ENCODE measurements at places on chromosomes 11 and 22.

DNA sequence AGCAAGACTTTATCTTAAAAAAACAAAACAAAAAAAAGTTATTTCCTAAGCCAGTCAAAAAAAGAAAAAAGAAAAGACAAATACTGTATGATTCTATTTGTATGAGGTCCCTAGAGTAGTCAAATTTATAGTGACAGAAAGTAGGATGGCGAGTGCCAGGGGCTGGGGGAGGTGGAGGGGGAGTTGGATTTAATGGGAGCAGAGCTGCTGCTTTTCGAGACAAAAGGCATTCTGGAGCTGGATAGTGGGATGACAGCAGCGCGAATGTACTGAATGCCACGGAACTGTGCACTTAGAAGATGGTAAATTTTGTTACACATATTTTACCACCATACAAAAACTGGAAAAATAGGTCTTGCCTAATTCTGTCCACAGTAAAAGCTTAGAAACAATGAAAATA is 17.8 kb upstream of the SYT8 start:
- no peak for DNase-seq

DNA sequence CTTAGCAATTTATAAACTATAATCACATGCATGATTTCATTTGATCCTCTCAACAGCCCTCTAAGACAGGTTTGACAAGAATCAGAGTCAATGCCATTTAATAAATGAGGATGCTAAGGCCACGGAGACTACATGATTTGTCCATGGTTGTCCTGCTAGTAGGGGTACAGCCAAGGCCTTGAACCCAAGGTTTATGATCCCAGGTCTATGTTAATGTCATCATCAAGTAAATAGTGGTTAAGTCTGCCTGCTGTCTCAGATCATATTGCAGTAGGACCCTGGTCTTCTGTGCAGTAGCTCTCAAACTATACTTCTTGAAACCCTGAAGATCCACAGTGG is 17.7 kb upstream of the SYTL2 start:
- no peak for DNase-seq

- peak; percentile 44 for DNase-seq
Observed at GRCh38 chr11:132330515-132330914, 960.1 kb downstream of the NTM start.

GRCh38 chr22:24428751-24429410 is 1.5 kb downstream of the ADORA2A start:
- DNase-seq: no peak

GRCh38 chr11:69312453-69313404 is 18.8 kb downstream of the MYEOV start:
- no peak for DNase-seq

DNA sequence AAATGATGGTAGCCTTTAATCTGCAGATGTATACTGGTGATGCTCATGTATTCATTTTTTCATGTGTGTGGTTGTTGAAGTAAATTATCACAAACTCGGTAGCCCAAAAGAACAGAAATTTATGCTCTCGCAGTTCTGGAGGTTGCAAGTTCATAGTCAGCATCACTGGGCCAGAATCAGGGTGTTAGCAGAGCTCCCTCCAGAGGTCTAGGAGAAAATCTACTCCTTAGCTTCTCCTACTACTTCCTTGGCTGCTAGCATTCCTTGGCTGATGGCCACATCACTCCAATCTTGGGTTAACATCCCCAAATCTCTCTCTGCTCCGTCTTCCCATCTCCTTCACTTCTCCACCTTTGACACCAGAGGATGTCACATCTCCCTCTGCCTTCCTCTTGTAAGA is 45.3 kb upstream of the GALNT18 start:
- DNase-seq: no peak

DNA sequence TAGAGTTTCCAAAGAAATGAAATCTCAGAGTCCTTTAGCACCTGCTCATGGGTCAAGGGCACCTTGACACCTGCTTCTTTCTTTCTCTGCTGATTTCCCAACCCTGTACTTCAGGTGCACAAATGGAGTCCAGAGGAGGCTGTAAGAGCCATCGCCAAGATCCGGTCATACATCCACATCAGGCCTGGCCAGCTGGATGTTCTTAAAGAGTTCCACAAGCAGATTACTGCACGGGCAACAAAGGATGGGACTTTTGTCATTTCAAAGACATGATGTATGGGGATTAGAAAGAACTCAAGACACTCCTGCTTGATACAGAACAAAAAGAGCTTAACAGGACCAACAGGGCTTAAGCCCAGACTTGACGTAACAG is 5.9 kb downstream of the PTPMT1 start:
- no peak for DNase-seq

DNA sequence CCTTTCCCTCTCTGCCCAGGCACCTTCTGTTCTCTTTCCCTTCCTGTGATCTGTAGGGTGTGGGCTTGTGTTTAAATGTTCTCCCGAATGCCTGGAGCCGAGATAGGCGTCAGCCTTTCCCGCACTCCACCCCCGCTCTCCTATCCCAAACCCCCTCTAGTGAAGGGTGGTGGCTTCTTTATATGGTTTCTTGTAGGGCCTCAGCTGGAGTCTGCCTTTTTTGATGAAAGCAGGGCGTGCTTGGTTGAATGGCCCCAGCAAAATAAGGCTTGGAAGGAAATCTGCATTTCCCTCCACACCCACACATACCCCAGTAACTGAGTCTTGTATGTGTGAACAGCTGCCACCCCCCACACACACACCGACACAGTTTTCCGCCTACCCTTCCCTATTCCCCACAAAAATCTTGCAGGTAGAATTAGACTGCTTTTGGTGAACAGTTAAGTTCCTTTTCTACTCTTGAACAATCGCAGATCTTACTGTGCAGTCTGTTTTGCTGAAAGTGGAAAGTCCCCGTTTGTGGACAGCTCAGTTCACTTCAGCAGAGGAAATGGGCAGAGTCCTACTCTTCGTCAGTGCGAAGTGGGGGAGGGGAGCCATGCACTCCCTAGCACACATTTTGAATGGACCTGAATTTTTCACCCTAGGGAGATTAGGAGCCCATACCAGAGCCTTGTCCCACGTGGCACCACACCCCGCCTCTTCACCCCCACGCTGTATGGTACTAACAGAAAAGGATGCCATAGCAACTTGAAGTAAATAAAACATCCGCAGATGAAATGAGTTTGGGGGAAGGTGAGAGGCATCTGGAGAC is 25.5 kb upstream of the GRK2 start:
- DNase-seq: peak; percentile 63

DNA sequence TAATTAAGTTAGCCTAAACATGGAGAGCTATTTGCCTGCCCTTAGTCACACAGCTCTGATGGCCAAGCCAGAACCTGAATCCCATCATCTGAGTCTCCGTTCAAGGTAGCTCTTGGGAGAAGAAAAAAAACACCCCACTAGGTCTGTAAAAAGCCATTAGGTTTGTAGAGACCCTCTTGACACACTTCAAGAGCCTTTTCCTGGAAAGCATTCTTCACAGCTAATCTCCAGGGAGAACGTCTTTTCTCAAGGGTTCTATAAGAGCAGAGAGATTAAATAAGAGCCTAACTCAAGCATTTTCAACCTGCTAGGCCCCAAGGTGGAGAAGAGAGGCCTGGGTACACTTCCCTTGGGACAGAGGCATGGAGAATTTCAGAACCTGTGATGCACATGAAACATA is 61.6 kb upstream of the NAV2 start:
- no peak for DNase-seq

- peak; percentile 42 for DNase-seq
Observed at GRCh38 chr11:119056421-119056999, 495 bp downstream of the HYOU1 start.

- DNase-seq: no peak
Observed at GRCh38 chr11:63535734-63536133, 874 bp upstream of the PLAAT4 start.

DNA sequence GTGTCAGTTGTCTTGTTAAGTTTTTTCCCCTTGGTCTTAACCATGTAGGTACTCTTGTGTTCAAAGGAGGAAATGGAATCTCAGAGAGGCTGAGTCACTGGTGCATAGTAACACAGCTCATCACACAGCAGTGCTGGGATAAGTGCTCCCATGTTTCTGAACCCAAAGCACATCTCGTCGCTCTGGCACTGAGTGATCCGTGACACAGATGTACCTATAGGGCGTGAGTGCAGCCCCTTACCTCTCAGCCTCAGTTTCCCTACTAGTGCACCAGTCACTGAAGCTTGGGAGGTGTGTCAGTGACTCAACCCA is 234.0 kb downstream of the ST3GAL4 start:
- no peak for DNase-seq

DNA sequence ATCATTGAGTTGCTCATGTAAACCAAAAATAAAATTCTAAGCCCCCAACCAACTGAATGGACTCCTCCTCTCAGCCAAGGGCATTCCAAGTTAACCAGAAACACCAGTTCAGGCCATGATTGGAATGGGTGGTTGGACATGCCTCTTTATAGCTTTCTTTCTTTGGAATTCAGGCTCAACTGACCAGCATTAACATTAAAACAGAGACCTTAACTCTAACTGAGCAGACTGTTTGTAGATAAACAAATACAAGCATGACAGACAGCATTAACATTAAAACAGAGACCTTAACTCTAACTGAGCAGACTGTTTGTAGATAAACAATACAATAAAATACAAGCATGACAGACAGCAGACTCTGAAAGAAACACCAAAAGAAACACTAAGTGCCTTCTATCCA is 278.2 kb downstream of the DLG2 start:
- DNase-seq: no peak

DNA sequence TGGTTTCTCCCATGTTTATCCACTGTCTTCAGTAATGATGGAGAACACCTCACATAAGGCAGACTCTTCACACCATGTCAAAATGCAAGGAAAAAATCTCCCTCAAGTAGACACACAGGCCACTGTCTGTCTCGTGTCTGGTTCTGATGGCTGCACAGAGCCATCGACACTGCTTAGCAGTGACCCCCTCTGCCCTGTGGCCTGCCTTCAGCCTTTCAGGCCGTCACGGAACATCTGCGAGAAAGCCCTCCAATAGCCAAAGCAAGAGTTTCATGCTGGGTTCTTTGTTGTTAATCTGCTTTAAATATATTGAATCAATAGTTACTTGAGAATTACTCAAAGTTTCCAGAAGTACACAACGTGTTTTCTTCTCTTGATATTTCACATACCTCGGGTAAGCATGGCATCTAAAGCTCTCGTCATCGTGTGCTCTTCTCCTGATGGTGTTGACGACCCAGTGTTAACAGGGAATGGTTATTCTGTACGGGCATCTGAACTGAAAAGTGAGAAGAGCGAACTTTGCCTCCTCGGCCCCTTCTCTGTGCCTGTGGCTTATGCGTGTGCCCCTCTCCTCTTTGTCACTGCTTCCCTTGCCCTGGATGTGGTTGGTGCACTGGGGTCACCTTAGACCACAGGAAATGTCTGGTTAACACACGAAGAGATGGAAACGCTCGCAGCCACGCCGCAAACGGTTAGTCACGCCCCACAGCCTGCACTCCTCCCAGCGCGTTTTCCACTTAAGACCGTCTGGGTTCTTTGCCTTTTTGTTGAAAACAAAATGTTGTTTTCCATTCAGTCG is 33.4 kb upstream of the CTTN start:
- no peak for DNase-seq

DNA sequence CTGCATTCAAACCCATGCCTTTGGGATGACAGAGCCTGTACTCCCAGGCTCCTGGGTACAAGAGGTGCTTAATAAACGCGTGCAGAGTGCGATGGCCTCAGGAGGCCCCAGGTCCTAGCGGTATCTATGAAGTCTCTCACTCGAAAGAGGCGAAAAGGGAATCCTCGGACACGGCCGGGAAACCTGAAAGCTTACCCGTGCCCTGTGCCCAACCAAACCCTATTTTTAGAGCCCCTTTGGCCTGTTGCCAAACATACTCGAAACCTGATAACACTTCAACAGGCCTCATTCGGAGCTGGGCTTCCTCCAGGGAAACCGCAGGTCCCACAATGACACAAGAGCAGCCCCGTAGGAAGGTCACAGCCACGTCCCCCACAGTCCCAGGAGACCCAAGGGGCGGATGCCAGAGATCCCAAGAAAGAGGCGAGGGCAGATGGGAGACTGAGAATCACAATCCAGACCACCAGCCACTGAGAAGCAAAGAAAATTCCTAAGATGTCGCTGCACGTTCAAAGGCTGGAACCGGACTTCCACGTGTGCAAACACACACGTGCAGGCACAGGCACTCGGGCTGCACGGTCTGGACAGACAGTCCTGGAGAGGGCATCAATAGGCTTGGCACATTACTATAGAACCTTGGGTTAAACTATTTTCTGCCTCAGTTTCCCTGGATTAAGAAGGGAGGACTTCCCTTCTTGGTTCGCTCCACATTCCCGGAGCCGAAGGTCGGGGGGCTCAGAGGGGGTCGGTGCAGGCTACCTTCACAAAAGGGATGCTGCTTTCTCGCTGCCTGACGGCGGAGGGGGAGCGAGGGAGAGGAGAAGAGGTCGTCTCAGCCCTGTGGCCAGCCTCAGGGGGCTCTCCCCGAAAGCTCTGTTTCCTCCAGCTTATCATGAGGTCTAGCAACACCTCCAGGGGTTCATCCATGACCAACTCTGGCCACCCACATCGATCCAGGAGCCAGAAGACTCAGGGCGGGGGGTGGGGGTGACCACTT is 8.2 kb downstream of the PDGFB start:
- DNase-seq: no peak

GRCh38 chr11:1650034-1650917 is 20.7 kb downstream of the KRTAP5-5 start:
- no peak for DNase-seq

DNA sequence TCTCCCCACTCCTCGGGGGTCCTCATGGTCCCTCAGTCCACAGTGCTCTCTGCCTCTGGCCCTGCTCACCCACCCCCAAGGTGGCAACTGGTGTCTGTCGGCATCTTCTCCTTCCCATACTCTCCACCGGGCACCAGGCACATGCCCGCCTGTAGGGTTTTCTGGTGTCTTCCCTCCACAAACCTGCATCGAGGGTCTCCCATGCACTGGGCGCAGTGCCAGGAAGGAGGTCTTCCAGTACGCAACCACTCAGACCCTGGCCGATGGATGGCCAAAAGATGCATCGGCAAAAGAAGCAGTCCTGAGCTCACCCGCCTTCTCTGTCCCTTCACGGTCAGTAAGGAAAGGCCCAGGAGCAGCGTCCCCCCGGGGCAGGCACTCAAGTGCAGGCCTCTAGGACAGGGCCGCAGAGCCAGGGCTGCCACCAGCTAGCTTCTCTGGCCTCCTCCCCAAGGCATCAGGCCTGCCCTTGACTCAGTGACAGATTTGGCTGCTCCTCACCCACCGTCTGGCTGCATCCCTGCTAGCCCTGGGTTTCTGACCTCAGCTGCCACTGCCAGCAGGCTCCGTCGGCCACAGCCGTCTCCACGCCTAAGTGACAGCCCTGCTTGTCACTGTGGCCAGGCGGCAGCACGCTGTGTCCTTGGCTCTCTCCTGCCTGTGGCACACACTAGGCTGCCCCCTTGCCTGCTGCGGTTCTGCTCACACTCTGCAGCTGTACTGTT is 32.1 kb upstream of the IGSF9B start:
- no peak for DNase-seq

DNA sequence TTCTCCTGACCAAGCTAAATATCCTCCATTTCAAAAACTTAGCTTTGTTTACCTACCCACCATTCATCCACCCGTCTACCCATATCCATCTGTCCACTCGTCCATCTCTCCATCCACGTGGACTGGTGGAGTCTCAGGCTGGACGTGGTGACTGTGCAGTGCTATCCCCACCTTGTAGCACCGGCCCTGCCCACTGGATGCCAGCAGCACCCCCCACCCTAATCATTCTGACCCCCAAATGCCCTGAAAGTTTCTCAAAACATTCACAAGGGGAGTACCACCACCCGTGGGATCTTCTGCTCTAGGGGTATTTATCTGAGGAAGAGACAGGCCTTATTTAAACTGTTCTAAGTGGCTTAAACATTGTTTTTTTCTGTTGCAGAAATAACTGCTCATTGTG is 206.4 kb downstream of the TBC1D22A start:
- DNase-seq: no peak
